ENCODE measurements at places on chromosomes 11 and 22.
A peak's percentile ranks its signal among the peaks of the same experiment; 100 is the strongest.

GRCh38 chr11:1717745-1718144 is 20.8 kb downstream of the KRTAP5-6 start:
- no peak for DNase-seq

GRCh38 chr11:94193288-94193687 is 64.6 kb downstream of the PANX1 start:
- no peak for DNase-seq

GRCh38 chr11:38156495-38157146 is 1558.6 kb upstream of the RAG2 start:
- no peak for DNase-seq

DNA sequence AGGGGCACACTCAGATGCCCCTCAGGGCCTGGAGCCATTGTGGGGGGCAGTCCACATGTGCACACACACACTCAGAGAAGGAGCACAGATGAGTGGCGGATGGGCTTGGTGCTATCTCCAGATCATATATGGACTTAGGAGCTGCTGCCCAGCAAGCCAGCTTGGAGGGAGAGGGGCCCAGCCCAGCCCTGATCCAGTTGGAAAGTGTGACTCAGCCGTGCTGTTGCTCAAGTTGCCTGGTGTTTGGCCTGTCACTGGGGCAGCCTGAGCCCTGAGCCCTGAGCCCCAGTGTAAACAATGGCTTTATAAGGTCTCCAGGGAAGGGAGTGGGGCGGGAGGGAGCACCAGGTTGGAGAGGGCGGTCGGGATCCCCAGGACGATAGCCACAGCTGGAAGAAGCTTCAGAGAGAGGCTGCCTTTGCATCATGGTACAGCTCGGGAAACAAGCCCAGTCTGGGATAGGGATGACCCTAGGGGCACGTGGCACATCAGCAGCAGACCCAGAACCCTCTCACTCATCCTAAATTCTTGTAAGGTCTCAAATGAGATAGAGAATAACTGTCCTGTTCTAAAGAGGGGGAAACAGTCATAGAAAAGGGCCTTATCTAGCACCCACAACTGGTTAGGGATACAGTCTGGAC is 4.8 kb downstream of the SELENOM start:
- DNase-seq: no peak

GRCh38 chr11:93326681-93327080 is 3.9 kb upstream of the DEUP1 start:
- DNase-seq: no peak

DNA sequence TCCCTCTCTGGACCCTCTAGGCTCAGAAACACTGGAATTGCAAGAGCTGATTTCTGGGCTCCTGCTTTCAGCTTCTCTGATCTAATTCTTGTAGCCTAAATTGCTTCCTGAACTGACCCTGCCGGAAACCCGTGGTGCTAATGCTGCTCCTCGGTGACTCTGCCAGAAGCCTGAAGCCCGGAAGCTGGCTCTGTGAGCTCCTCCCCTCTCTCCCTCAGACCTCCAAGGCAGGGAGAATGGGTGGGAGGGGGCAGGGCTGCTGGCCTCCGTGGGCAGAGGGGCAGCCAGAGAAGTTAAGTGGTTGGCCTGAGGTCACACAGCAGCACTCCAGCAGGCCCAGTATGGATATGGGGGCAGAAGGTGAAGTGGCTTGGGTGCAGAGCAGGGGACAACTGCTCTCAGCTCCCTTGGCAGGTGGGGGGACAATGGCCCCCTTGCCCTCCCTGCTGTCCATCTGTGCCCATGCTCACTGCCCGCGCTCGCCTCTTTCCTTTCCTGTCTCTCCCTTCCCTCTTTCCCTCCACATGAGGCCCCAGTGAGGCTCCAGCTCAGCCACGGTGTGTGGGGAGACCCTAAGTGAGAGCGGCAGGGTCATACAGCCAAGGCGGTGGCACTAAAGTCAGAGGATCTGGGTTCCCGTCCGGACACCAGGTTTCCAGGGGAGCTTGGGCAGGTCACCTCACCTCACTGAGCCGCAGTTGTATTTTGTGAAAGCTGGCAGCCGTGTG is 16.2 kb downstream of the CAPN5 start:
- DNase-seq: no peak

DNA sequence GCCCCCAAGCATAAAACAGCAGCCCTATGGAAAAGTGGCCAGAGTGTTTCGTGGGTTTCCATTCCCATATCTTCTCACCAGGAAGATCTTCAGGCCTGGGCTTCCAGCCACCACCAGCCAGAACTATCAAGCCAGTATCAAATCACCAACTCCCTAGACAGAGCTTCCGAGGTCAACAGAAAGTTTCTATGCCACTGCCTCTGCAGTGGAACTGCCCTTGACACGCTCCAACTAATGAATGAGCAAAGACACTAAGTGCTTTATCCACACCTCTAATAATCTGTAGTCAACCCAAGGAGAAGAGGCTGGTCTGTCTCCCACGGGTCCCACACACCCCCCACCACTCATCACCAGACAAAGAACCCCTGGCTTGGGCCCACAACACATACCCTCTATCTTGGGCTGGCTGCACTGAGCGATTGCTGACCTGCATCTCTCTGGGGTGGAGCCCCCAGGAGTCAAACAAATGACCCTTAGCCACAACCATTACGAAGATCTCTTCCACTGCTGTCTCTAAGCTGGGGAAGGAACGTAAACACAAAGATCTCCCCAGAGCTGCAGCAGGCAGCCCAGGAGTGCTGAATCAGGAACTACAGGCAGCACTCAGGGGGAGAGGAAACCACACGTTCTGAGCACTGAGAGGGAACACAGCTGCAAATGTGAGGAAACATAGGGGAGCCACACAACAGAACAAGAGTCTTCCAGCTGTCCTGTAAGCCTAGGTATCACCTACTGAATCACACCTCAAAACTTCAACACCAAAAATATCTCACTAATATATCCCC is 9.7 kb downstream of the OR5AN1 start:
- no peak for DNase-seq

DNA sequence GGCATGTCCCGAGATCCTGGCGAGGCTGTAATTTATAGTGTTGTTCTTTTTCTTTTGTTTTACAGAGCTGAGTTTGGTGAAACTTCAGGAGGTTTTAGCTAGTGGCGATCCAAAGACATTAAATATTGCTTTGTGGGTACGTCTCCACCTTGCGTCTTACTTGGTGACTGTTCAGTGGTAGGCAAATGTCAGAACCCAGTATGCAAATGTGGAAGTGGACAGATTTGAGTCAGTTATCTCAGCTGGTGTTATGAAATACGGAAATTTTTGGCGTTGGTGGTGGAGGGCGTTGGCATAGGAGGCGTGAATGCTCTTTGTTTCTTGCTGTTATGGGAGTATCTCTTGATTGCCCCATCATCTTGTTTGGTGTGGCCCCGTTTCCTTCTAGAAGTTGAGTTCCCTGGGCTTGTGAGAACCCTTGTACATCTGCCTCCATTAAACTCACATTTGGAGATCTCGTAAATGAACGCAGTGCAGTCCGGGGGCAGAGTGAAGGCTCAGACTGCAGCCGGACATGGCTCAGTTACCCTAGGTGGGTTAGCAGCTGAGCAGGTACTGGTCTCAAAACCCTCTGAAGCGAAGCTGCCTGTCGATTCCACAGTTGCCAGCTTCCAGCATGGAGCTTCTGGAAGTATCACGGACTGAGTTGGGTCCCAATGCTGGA is 39.9 kb downstream of the PTPRJ start:
- no peak for DNase-seq

DNA sequence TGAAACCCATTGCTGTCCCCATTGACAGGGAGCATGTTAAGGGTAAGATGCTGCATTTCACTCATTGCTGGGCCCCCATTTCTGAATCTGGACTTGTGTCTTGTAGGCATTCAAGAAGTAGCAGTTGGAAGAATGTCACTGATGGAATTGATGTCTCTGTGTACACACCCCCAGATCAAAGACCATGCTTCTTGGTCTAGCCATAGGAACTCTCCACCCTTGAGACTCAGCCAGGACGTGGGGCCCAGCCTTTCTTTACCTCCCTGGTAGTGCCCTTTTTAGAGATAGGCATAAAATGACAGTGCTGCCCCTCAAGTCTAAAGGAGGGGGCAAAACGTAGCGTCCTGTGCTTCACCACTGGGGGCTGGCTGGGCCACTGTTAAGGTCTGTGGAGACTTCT is 135.1 kb downstream of the TEAD1 start:
- DNase-seq: no peak

GRCh38 chr11:124837491-124837856 is 27.8 kb upstream of the ROBO3 start:
- peak; percentile 46 for DNase-seq

- DNase-seq: no peak
Observed at GRCh38 chr11:121425828-121426227, 26.3 kb upstream of the SORL1 start.

DNA sequence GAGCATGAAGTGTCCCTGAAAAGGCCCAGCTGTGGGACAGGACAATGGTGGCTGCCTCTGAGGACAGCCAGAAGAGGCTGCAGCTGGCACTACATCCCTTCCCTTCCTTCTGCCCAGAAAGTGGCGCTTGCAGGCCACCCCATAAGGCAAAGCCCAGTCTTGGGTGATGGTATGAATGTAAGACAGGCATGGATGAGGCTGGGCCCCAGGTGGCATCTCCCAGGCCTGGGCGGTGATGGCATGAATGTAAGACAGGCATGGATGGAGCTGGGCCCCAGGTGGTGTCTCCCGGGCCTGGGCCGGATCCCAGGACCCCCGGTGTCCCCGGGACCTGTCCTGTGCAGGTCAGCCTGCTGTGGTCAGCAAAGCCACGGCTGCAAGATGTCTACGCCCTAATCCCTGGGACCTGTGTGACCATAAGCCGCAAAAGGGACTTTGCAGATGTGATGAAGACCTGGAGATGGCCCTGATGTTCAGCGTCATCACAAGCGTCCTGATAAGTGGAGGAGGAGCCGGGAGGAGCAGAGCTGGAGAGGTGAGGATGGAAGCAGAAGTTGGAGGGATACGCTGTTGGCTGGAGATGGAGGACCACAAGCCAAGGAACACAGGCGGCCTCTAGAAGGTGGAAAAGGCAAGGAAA is 181.1 kb downstream of the CTTN start:
- DNase-seq: no peak

GRCh38 chr11:31326470-31327148 is 42.9 kb downstream of the DCDC1 start:
- DNase-seq: no peak

DNA sequence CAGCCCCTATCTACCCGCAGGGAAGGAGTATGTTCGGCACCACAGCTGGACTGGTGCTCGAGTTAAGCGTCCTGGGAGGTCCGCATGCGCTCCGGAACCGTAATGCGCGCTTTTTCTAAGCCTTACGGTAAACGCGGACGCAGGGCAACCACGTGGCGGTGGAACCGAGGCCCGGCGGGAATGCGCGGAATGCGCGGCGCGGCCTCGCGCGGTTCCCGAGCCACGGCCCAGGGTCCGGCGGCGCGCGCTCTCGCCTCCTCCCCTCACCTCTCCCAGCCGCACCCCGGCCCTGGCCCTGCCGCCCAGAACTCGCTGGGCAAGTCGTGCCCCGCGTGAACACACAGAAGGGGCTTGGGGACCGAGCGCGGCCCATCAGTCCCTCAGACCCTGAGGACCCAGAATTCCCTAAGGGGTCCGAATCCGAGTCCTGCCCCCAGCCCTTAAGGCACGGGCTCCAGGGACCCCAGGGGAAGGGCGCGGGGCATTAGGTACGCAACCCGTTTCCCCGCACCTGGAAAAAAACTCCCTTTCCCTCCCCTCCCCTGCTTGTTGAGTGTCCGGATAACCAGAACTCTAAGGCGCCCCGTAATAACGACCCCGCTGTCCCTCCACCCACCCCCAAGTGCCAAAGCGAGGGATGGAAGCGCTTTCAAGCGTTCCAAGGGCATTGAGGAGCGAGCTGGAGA is 4.3 kb upstream of the CCND1 start:
- DNase-seq: peak; percentile 79

GRCh38 chr11:112159098-112160065 is 4.5 kb downstream of the IL18 start:
- DNase-seq: no peak

DNA sequence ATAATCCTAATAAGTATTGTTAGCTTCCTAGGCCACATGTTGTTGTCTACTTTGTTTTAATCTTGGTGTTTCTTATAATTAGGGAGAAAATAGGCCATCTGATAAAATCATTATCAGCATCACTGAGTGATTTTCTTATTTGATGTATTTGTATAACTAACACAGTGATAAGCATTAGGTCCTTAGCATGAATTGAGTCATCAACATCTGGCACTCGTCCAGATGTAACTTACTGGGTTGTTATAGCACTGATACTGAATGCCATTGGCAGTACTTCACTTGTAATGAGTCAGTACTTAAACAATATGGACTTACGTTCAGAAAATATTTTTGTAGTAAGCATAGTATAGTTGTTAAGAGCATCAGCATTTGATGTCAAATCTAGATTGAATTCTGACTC is 16.2 kb downstream of the API5 start:
- no peak for DNase-seq

- peak; percentile 77 for DNase-seq
Observed at GRCh38 chr11:10076458-10077141, 217.4 kb downstream of the SBF2 start.

DNA sequence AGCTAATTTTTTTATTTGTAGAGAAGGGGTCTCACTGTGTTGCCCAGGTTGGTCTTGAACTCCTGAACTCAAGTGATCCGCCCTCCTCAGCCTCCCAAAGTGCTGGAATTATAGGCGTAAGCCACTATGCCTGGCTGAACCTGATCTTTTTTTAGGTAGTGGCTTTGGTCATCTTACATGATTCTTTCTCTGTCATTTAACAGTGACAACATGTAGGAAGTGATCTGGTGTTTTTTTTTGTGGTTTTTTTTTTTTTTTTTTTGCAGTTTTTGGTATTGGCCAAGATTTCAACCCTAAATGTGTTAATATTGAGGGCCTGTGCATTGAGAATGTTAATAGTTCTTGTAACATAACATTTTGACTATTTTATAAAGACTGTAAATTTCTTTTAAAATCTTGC is 8.0 kb upstream of the FERMT3 start:
- DNase-seq: no peak

- DNase-seq: no peak
Observed at GRCh38 chr11:57490456-57491248, 24.9 kb downstream of the SLC43A1 start.

DNA sequence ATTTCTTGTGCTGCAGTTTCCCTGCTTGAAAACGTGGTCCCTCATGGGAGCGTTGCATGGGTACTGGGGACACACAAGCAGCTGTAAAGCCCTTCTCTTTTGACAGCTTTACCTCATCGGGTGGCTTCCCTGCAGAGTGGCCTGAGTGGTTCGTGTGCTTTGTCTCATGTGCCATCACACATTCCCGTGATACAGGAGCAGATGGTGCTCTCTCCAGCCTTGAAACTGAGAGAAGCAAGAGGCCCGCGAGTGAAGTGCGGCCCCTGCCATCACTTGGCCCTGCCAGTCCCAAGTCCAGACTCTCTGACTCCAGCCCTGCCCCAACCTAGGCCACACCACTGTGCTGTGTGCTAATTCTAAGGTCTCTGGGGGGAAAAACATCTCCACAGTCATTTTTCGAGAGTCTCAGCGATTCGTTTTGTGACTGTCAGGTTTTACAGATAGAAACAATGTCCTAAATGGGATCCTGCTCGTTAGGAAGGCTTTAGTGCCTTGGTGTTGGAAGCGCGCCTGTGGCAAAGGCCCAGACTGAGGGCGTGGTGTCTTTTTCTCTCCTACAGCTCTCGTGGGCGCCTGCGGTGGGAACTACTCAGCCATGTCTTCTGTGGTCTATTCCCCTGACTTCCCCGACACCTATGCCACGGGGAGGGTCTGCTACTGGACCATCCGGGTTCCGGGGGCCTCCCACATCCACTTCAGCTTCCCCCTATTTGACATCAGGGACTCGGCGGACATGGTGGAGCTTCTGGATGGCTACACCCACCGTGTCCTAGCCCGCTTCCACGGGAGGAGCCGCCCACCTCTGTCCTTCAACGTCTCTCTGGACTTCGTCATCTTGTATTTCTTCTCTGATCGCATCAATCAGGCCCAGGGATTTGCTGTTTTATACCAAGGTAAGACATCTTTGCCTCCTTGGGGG is 64.2 kb downstream of the KREMEN1 start:
- DNase-seq: no peak
